Endodermal cell (in vitro differentiated cells): ENCODE measurements at places on chromosomes 5 and 9.
A peak's percentile ranks its signal among the peaks of the same experiment; 100 is the strongest.

GRCh38 chr5:98248949-98249348 is 524.5 kb upstream of the RGMB start:
- DNase-seq, result no peak

- DNase-seq, result no peak
Measured at GRCh38 chr5:16536246-16536645, 70.6 kb upstream of the ZNF622 start.

DNA sequence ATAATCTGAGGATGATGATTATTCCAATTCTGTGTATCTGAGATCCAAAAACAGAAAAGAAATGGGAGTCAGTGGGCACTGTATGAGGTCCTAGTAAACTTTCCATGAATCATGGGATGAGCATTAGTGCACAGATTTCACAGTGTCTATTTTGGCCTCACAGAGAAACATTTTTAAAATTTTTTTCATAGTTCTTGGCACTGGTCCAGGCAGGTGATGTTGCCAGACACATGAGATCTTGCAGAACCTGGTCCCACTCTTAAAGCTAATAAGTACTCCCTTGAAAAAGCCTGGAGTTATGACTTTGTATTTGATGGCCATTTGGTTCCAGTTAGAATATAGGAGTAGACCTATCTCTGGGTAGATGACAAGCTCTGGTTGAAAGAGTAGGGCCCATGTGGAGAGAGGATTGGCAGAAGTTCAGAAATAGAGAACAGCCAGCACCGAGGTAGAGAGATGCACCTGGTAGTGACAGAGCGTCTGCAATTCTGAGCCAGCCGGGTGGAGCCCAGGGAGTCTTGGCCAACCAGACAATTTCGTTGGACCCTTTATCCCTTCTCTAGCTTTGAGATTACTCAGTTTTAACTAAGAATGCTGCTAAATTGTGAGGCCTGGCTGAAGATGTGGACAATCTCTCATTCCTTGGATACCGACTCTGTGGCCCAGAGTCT is 6.3 kb upstream of the TNFSF15 start:
- DNase-seq, result no peak

DNA sequence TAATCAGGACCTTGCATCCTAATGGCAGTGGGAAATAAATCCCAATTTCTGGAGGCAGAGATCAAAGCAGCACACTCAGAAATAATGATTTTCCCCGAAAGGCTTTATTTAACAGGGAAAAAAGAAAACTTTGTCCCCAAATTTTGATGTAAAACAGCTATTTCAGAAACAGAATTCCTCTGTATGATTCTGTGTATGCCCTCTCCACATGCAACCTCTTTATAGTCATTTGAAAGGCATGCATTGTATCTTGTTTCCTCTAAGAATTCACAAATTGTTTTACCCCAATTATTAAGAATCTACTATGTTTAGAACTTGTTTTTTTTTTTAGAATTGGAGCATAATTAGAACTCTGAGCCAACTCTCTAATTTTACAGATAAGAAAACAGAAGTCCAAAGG is 2.7 kb upstream of the PTAR1 start:
- no peak for DNase-seq

GRCh38 chr9:6925836-6926235 is 168.1 kb downstream of the KDM4C start:
- no peak for DNase-seq

GRCh38 chr9:13970018-13970417 is 343.9 kb downstream of the NFIB start:
- DNase-seq, result no peak

DNA sequence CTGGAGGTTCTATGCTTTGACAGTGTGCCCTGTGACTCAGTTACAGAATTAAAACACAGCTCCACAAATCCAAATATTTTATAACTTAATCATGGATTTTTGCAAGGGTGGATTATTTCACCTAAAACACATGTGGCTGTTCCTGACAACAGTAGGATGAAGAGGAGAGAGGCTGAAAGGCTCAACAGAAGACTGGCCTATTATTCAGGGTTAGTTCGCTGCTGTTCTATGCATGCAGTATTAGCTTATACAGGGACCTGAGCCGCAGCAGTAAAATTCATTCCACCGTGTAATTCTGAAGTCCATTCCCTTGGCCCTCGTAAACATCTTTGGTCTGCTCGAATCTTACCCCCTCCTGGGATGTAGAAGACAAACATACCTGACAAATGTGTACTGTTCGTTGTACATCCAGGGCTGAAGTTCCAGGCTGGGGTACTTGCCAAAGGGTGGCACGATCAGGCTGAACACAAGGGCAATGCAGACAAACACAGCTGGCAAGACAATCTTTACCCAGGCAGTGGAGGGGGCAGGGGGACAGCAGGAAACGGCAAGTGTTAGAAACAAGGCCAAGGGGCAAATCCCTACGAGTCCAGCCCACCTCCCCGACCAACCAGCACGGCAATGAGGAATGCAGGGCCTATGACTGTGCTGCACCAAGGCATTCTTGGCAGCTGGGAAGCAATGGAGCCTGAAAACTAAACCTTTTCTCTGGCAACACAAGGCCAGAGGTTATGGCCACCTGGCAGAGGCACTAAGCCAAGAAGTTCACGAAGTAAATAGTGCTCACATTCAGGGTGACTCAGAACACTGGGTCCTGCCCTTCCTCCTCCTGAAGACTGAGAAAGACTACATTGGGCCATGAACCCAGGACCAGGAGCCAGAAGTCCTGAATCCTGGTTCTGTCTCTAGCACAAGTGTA is 46.8 kb downstream of the NIPSNAP3B start:
- peak; percentile 65 for DNase-seq

- no peak for DNase-seq
Measured at GRCh38 chr9:85729882-85730281, 11.9 kb downstream of the AGTPBP1 start.

DNA sequence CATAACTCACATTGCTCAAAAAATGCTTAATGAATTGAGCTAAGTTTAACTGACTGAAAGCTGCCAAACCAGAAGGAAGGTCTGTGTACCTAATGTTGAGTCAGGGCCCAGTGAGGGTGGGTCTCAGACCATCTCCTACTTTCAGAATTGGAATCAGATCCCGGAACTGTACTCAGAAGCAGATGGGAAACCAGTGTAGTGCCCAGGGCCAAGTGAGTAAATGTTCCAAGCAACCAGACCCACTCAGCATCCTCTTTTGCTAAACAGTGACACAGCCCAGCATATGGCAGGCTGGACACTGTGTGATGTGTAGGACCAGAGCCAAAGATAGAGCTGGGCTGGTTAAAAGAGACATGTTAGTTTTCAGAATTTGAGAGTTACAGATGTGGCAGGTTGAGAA is 94.1 kb downstream of the PLCXD3 start:
- no peak for DNase-seq

DNA sequence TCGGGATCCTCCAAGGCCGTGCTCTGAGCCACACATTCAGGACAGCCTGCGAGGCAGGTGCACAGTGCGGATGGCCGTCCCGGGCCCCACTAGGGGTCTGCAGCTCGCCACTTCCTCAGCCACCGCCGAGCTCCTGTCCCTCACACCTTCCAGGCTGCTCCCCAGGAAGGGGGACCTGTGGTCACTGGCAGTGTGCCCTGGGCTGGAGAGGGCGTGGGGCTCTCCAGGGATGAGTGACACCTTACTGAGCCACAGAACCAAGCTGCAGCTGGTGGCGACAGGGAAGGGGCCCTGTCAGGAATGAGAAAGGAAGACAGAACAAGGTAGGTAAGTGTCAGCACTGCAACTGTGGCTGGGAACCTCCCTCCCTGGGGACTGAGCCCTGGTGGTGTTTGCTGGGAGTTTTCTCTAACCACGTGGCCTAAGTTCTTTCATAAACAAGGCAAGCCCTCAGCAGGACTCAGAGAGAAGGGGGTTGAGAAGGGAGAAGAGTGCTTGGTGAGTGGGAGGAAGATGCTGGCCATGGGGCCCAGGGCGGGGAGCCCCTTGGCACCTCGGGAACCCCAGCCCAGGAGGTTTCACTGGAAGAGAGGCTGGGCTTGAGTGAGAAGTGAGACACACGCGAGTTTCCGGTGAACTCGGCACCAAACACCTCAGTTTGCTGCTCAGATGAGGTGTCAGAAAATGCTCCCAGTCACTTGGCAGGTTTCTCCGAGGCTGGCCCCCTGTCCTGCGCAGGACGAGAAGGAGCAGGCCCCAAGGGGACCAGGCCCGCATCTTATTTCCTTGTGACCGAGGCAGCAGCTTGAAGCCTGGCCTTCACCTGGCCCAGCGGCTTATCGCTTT is 5.2 kb downstream of the IL13 start:
- DNase-seq, result peak; percentile 69

- DNase-seq, result peak; percentile 93
Measured at GRCh38 chr9:114387680-114388356, at the start of gene AKNA. AKNA (minus strand) TSS chr9:114387982; CDS start chr9:114381333, 6,649 bp downstream.

DNA sequence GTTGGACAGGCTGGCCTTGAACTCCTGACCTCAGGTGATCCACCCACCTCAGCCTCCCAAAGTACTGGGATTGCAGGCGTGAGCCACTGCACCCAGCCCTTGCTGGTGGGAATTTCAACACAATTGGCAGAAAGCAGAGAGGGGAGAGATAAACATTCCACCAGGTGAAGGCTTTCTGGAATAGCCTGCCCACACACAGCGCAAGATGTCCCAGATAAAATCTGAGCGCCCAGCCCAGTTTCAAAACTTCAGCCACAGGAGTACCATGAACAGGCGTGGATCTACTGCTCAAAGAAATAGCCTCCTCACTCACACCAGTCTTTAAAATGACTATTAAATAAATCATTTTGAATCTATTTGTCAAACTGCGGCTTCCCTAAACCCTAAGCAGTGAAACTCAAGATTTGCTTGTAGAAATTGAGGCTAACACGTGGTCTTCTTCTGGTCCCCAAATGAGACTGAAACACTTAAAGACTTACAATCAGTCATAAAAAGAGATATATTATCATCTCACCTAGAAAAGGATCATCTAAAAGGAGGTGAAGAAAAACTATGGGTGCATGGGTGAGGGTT is 34.7 kb downstream of the CAPSL start:
- no peak for DNase-seq

- DNase-seq, result peak; percentile 60
Measured at GRCh38 chr5:117013280-117013877, 438.8 kb upstream of the SEMA6A start.

DNA sequence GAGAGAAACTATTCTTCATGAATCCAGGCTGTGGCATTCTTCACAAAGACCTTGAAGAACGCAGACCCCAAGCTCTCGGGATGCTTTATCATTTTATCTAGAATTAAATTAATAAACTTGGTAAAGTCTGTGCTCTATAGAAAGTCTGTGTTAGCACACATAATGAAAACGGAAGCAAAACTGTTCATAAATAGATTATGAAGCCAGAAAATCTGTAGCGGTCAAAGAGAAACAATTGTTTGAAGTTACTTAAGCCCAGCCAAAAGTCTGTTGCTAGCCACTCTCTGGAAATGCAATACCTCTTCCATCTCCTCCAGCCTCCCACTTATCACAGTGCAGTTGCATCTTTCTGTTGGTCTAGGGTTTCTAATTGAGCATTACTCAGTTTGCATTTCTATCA is 375.9 kb downstream of the KIF4B start:
- DNase-seq, result no peak

DNA sequence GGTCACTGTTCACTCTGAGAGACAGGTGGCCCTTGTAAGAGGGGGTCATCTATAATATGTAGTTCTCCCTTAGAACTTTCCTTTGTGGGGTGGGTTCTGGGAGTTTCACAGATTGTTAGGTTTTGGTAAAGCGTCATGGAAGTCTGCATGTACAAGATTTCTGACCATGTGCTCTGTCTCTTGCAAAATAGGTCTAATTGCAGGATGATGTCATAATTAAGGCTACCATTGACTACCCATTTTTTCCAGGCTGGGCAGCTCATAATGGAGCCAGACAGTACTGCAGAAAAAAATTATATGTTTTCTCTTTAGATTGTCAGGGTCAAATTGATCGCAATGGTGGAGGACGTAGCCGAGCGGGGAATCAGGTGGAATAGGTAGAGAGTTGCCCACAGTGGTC is 3.7 kb upstream of the GM2A start:
- no peak for DNase-seq

DNA sequence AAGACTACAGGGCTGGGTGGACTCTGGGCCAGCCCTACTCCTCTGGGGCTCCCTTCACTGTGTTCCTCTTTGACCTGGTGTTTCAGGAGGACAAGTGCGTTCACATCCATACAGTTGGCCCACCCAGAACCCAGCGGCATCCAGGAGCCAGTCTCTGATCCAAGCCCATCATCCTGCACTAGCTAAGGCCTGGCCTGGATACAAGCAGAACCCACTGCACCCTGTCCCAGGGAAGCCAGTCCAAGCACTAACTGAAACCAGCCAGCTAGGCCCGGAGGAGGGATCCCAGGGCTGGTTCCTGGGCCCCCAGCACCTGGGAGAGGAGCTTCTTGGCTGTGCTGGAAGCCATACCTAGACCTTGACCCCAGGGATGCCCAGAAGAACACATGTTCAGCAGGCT is 4.1 kb upstream of the GBGT1 start:
- no peak for DNase-seq

GRCh38 chr9:110979636-110980035 is 58.6 kb downstream of the LPAR1 start:
- DNase-seq, result no peak

DNA sequence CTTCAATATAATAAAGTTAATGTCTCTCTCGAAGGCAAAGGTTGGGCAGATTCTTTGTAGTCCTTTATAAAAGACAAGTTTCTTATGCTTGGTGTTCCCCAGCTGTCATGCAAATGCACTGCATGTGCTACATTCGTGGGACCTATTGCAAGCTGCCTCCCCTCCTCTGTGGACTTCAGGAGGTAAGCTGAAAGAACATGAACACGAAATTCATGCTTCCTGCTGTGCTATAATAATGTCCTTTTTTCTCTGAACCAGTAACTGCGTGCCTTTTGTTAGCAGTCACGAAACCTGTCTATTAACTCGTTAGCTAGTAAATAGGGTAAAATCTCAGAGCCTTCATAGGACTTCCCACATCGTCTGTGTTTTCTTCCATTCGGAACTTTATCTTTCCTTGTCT is 363.5 kb downstream of the CDH9 start:
- no peak for DNase-seq

DNA sequence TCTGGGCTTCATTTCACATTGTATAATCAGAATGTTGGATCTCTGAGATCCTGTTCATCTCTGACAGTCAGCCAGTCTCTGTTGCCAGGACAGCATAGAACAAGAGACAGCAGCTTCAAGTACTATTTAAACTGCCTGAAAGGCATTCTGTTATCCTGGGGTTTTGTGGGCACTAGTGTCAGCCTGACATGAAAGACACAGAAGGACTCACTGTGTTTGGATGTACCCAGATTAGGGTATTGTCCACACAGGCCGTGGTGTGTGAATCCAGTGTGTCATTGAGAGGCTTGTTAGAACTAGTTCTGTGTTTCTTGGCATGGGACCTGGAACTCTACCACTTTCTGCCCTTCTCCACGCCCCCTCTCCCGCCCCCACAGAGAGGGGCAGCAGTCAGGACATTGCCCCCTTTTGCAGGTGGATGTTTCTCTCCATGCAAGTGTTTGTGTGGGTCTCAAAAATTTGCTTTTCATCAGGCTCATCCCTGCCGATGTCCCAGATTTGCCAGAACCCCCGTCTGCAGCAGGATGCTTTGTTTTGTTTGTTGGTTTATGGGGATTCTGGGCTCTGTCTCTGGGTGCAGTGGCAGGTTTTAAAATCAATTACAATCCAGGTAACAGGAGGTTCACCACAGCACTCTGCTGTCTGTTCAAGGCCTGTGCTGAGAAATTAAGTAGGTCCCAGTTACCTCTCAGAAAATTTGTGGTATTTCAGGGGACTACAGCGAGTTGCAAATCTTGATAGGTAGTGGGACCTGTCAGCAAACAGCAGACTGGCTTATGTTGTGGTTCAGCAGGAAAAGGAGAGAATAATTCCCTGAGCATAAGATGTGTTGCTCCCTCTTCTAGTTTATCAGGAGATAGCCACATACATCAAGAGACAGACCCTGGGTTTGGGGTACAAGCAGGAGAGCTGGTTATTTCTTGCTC is 144.6 kb downstream of the DOCK2 start:
- DNase-seq, result no peak

GRCh38 chr9:130698514-130698913 is 4.9 kb downstream of the EXOSC2 start:
- no peak for DNase-seq
